ENCODE measurements at places on chromosomes 2 and 18.

DNA sequence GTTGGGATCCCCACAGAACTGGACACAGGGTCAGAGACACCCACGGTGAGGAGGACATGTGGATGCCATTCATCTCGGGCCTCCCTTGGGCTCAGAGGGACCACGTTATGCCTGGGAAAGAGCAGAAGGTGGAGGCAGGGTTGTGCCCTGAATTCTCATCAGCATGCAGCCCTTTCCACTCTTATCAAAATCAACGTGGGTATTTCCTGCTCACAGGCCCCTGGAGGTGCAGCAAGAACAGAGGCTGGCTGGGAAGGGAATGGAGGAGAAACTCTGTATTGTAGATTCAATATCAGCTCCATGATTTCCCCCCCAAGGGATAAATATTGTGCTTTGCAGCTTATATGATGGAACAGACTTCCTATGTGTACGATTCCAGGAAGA lies 90.9 kb downstream of the SETBP1 start:
- DNase-seq, result no peak

DNA sequence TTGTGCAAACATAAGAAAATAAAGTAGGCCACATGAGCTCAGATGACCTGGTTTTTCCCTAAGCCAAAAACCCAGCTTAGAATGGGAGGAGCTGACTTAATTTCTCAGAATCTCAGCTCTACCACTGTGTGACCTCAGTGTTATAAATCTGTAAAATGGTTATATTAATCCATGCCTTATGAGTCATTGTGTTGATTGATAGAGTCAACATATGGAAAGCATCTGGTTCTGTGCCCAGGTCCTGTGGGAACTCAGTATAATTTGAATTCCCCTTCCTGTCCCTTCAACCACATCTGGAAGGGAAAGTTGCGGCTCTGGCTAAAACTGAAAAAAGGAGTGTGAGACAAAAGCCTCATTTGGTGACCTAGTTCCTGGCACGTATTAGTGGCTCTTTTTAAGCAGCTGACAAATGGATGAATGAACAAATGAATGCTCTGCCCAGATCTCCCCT lies 25.7 kb downstream of the TMEM177 start:
- no peak for DNase-seq

DNA sequence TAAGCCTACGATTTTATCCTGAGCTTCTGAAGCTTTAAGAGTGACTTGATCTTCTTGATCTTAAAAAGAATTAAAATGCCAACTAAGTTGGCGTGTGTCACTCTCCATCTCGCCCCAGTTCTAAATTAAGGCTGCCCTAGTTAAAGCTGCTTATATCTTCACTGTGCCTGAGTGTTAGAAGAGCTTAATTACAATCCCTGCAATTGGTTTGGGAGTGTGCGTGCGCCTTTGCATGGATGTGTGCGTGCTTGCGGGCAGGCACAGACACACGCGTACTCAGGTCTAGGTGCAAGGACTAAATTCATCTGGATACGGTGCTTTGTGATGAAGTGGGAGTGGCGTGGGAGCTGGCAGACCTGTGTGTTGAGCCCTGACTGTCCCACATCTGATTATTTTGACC lies 201.5 kb downstream of the FAM210A start:
- DNase-seq, result no peak

- no peak for DNase-seq
Observed at GRCh38 chr2:37632310-37632709, 39.1 kb downstream of the CDC42EP3 start.

- no peak for DNase-seq
Observed at GRCh38 chr2:167355821-167356220, 467.5 kb downstream of the XIRP2 start.

DNA sequence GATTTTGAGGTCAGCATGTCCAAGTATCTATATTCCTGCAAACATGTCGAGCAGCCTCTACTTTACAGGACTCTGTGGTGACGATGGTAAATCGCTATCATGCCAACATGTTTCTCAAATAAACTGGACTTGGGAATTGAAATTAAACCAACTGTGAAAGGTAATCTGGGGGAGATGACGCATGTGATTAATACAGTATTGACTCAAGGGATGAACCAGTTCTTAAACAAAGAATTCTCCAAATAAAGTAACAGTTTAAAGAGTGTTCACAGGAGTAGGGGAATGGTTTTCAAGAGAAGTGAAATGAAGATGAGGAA lies 54.3 kb downstream of the THUMPD2 start:
- no peak for DNase-seq

DNA sequence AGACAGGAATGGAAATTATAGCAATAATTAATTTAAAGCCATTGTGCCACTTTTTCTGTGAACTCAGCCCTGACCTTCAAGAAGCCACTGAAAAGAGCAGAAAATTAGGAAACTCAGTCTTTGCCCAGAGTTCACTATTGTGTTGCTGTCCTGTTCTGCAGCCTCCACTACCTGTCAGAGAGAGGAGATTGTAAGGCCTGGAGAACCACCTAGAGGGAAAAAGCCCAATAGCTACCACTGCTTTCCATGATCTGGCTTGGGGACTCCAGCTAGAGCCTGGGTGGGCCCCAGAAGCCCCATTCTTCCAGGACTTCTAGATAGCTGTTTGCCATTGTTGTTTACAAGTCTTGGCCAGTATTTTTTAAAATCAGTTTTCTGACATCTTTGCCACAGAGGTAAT lies 176.1 kb upstream of the KLF7 start:
- DNase-seq, result no peak

- no peak for DNase-seq
Observed at GRCh38 chr2:139544186-139544851, 764.1 kb upstream of the NXPH2 start.

DNA sequence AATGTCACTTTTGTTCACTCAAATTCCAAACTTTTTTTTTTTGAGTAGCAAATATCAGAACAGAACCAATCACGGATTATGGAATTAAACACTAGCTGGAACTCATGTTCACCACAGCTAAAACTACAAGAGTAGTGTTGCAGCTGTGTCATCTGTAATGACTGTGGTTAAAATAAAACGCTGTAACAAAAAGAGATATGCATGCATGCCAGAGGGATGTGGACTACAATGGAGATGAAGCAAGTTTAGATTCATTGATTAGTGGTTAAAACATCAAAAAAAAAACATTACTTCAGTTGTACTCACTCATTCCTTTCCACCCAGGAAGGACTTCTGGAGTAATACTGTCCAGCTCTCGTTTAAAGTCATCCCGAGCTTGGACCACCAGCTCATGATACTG lies 37.0 kb downstream of the IMMT start:
- no peak for DNase-seq

GRCh38 chr2:177771191-177771590 lies 301.4 kb downstream of the PDE11A start:
- no peak for DNase-seq

- peak; percentile 54 for DNase-seq
Observed at GRCh38 chr2:29014811-29015421, 33.8 kb downstream of the TOGARAM2 start.

- DNase-seq, result no peak
Observed at GRCh38 chr18:74276609-74277008, 15.2 kb downstream of the CYB5A start.

DNA sequence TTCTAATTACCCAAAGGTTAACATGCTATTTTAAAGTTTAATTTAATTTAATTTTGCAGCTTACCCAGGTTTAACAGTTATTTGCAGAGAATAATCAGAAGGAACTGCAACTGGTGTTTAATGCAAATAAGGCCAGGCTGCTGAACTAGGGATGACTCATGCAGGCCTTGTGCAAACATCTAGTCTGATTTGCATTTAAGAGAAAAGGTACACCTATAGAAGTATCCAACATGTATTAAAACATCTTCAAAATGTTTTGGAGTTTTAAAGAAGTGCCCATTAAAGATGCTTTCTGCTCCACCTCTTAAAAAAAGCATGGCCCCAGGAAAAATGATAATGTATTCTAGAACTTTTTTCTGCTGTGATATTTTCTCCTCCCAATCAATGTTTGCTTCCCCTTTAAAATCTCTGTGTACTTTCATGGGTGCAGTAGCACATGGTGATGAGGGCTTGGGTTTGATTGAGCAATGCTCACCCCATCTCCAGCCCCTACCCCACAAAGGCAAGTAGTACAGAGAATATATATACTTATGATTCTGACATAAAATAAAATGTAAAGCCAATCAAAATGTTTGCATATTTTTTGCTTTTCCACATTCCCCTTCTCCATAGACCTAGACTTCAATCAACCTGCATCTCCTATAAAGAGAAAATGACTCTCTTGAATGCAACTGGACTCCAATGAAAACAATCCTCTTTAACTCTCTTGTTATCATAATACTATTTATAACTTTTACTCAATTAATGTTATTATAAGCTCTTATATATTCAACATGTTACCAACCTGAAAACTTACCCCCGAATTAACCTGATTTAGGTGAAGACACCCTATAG lies 54.1 kb downstream of the ATP8B1 start:
- DNase-seq, result no peak

GRCh38 chr18:45836242-45837205 lies 11.0 kb downstream of the SIGLEC15 start:
- peak; percentile 53 for DNase-seq

- DNase-seq, result peak; percentile 44
Observed at GRCh38 chr2:224884188-224884587, 158.1 kb downstream of the DOCK10 start.

DNA sequence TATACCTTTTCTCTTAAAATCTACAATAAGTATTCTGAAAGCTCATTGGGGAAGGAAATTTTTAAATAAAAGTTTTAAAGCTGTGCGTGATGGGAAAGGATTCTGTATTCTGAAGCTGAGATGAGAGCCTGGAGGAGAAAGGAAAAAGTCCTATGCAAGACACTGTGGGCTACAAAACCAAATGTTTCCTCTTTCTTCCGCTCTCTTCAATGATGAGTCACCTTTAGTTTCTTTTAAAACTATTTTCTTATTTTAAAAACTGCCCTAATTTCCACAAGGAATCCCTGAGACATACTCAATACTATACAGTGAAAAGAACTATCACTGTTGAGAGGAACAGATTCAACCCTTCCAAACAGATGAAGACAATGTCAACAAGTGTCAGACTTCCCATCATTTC lies 87.4 kb downstream of the INO80D start:
- no peak for DNase-seq

GRCh38 chr18:50751490-50751889 lies 68.3 kb downstream of the MRO start:
- no peak for DNase-seq

GRCh38 chr2:78757640-78758039 lies 267.9 kb upstream of the REG3G start:
- no peak for DNase-seq

- peak; percentile 17 for DNase-seq
Observed at GRCh38 chr2:217387776-217388387, 528.0 kb upstream of the TNP1 start.

GRCh38 chr18:62606106-62606505 lies 83.3 kb downstream of the ZCCHC2 start:
- DNase-seq, result no peak

- no peak for DNase-seq
Observed at GRCh38 chr2:23380562-23381065, 4.4 kb upstream of the KLHL29 start.

GRCh38 chr2:236402033-236402790 lies 138.0 kb upstream of the ASB18 start:
- no peak for DNase-seq

- DNase-seq, result no peak
Observed at GRCh38 chr2:176556373-176556772, 287.1 kb downstream of the MTX2 start.

- DNase-seq, result peak; percentile 44
Observed at GRCh38 chr2:230410861-230411569, 5.0 kb upstream of the SP100 start.

- DNase-seq, result no peak
Observed at GRCh38 chr18:68409576-68409975, 305.3 kb downstream of the TMX3 start.

GRCh38 chr2:28607730-28608499 lies 112.1 kb downstream of the PLB1 start:
- DNase-seq, result no peak

GRCh38 chr2:239392072-239392357 lies 8.8 kb downstream of the HDAC4 start:
- no peak for DNase-seq

- DNase-seq, result peak; percentile 74
Observed at GRCh38 chr2:25161055-25161781, 7.2 kb downstream of the POMC start.

- DNase-seq, result no peak
Observed at GRCh38 chr2:71156573-71156972, 26.1 kb downstream of the MPHOSPH10 start.

DNA sequence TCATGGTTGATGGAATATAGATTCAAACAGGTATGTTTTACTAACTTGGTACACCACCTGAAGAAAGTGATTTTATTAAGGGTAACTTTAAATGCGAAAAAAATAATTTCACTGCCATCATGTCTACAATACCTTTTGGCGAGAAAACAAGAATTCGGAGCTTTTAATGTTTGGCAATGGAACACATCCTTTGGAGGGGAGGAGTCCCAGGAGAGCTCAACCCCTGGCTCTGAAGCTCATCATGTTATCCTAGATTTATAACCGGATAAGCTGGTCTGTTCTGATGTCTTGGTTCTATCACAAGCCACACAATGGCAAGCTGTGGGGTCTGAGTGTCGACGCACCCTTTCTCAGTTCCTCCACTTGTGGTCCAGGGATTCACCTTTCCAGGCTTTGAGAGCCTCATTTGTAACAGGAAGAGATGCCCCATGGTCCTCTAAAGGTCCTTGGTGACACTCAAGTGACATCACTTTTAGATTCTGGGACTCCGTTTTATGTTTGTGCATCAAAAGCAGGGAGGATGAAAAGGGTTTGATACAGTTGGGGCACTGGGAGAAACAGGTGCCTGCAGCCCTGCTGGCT lies 172.7 kb downstream of the BCL2 start:
- no peak for DNase-seq

DNA sequence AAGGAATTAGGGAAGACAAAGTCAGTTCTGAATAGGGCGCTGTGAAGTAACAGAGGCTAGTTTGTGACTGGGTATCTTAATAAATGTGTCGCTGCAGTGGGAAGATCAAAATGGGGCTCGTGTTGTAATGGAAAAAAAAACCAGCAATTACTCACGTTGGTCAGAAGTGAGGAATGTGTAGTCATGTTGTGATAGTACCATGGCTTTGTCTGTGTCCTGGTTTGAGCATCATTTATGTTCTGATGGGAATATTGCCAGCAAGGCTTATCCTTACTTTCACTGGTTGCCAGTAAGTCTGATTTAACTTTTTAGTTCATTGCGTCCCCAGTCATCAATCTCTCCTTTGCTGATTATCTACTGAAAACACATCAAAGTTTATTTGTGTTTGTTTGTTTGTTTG lies 467.6 kb downstream of the NYAP2 start:
- no peak for DNase-seq

All from hematopoietic multipotent progenitor cell treated with erythropoietin and hydrocortisone succinate and interleukin-3 and kit ligand, for 6 days (in vitro differentiated cells).